CD4-positive, alpha-beta T cell treated with Interleukin-4 for 4 hours (primary cell): ENCODE measurements at places on chromosomes 5 and 9.

- DNase-seq, result no peak
Observed at GRCh38 chr5:76384705-76385104, 18.4 kb upstream of the IQGAP2 start.

- no peak for DNase-seq
Observed at GRCh38 chr9:21933865-21934264, 60.3 kb downstream of the CDKN2A start.

- DNase-seq, result peak; percentile 11
Observed at GRCh38 chr9:90092508-90092907, 487.7 kb downstream of the GADD45G start.

GRCh38 chr5:153783362-153783658, 255.4 kb downstream of the FAM114A2 start:
- no peak for DNase-seq

GRCh38 chr5:83343299-83343698, 128.2 kb upstream of the VCAN start:
- no peak for DNase-seq

DNA sequence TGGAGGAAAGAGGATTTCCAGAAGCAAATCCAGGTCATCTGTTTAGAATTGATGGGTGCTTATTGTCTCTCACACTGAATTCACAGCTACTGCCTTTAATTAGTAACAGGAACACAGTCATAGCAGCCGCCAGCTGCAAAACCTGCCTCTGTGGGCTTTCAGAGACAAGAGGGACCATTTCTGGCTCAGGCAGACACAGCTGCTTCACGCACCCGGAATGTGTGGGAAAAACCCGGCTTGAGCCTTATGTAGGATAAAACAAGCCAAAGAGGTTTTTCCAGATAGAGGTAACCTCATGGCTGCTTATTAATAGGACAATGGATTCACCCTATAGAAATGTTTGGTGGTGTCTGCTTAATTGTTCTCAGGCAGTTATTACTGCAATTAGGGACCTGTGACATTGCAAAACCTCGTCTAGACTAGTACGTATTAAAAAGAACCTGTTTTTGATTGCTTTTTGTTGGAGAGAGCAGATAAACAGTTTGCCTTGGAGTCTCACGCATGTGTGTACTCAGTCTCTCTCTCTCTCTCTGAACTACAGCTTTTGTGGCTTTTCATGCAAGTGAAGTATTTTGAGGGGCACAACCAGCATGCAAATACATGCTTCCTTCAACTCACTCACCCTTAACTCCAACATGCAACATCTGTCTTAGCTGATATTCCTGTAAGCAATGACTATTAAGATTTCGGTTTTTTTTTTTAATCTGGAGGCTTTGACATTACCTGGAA, 302.7 kb downstream of the PLK2 start:
- DNase-seq, result no peak

DNA sequence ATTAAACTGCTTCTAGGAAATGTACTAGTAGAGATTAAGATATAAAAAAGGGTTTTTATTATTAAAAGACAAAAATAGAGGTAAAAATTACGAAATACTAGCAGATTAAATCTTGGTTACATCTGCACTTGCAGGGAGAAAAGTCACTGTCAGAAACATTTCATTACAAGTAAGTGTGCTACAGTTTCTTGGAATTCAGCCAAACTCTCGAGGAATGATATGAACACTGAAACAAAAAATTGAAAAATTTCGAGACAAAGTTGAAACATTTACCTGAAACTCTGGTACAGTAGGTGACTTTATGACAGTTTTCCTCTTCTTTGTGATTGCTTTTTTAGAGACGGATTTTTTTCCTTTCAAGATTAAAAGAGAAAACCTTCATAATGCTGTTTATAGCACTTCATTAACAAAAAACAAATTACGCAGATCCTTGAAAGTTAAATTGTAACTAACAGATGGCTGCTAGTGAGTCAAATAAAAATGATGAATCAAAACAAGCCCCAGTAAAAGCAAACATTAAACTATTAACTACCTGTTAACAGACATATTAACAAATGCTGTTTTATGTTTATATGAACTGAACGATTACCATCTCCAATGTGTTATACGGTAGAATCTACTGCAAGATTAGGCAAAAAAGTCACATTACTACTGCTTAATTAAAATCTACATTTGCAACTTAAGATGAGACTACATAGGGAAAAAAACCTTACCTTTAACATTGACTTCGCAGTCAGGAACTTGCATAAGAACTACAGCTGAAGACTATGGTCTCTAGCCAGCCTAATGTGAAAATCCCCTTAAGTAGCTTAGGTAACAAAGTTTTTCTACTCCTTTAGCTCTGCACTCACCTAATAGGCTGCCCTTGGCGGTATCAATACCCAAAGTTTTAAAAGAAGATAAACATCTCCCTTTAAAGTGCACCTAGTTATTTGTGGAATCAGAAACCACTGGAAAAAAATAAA, 61.4 kb downstream of the RANBP6 start:
- DNase-seq, result no peak
